ENCODE measurements at places on chromosomes 2 and 18. TPM values are rescaled to one million over a fixed set of nuclear protein-coding genes. Genes with fewer than 3 reads are reported as not detected.

The POMC gene
- total RNA-seq, result not detected

The SCG2 gene
- total RNA-seq, result 0.48 TPM

The REG3A gene
- total RNA-seq, result not detected

GRCh38 chr2:61677306-61677705 lies 139.2 kb upstream of the XPO1 start:
- no peaks in the 10 kb centered on the region for H3K27me3 ChIP-seq
- H3K36me3 ChIP-seq, result no peaks in the 10 kb centered on the region
- no peak overlapping the region for H3K4me3 ChIP-seq

GRCh38 chr2:74149247-74149525 lies 1.5 kb upstream of the BOLA3 start:
- 0 out of 2 replicates have a peak, but pooled peaks cover 8% of the 10 kb centered on the region for H3K4me1 ChIP-seq
- H3K27me3 ChIP-seq, result no peaks in the 10 kb centered on the region
- no peak overlapping the region for H3K4me3 ChIP-seq
- no peak overlapping the region for H3K27ac ChIP-seq

GRCh38 chr2:105239924-105240323 lies 1.6 kb upstream of the GPR45 start:
- H3K27me3 ChIP-seq, result 0 out of 2 replicates have a peak, but pooled peaks cover 6% of the 10 kb centered on the region
- H3K4me1 ChIP-seq, result peaks cover 6% of the 10 kb centered on the region
- DNase-seq, result no peak
- H3K36me3 ChIP-seq, result no peaks in the 10 kb centered on the region
- no peak overlapping the region for H3K27ac ChIP-seq
- H3K4me3 ChIP-seq, result no peak overlapping the region

Data from PC-9 (cell line).